Thyroid gland (tissue), 4 donors: ENCODE measurements at places on chromosomes 4 and X. TPM values are rescaled to one million over a fixed set of nuclear protein-coding genes. Genes with fewer than 3 reads are reported as not detected.

GRCh38 chr4:107619066-107619465 is 101.0 kb downstream of the PAPSS1 start:
- peaks cover 13% of the 10 kb centered on the region for H3K4me1 ChIP-seq
- H3K27me3 ChIP-seq: no peaks in the 10 kb centered on the region
- no peak overlapping the region for H3K4me3 ChIP-seq
- DNase-seq: peak; percentile 34
- H3K27ac ChIP-seq: no peak overlapping the region

DNA sequence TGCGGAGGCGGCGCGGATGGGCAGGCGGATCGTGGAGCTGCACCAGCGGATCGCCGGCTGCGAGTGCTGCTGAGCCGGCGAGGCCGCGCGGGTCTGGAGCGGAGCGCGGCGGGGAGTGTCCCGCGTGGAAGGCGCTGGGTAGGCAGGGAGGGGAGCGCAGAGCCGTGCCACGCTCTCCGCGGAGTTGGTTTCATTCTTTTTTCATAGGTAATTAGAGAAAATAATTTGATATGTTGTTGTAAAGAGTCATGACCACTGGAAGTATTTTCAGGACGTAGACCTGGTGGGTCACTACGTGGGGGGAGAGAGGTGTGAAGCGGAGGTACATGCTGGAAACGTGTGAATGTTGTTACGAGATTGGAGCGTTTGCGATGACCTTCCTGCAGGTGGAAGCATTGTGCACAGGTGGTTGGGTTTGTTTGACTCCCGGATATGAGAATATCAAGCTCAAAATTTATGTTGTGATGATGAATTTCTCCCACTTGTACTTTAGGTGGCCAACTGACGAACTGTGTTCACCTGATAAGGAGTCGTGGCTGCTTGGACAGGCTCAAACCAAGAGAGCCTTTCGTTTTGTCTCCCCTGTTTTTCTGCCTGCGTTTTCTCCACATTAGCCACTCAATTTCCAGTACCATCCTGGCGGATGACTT is 19.1 kb upstream of the S100P start:
- peaks cover 6% of the 10 kb centered on the region for H3K36me3 ChIP-seq
- H3K4me1 ChIP-seq: peaks cover 27% of the 10 kb centered on the region
- H3K27me3 ChIP-seq: no peaks in the 10 kb centered on the region
- DNase-seq: peak; percentile 32

DNA sequence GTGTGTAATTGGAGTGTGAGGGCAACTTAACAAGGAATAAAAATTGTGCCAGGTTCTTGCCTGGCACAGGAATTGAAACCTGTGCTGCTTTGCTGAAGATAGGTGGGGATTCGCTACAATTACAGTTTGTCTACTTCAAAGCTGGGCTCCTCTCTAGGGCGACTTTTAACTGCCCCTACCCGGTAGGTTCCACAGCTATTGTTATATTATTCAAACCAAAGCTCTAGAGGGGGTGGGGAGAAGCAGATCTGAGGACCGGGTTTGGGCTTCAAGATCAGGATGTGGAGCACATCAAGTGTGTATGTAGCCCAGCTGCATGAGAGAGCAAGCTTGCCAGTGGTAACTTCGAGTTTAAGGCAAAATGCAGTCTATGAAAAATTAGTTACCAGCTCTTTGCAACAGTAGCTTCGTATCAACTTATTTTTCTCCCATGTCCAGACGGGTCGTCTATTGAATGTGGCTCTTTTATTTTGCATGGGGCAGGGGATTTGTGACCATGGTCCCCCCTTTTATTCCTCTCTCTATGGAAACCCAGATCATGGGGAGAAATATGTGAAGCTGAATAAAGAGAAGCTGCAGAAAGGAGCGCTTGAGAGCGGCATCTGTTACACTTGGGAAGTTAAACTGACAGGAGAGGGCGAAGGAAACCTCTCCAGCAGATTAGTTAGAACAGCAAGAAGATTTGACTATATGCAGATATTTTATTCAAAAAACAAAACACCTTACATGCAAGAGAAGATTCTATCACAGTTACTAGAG is 3.2 kb upstream of the POU3F4 start:
- H3K4me1 ChIP-seq: no peaks in the 10 kb centered on the region
- peaks cover 25% of the 10 kb centered on the region for H3K27me3 ChIP-seq
- H3K4me3 ChIP-seq: no peak overlapping the region
- no peak overlapping the region for H3K27ac ChIP-seq
- DNase-seq: no peak
- H3K36me3 ChIP-seq: no peaks in the 10 kb centered on the region

GRCh38 chr4:155040031-155040430 is 168.4 kb upstream of the NPY2R start:
- H3K36me3 ChIP-seq: no peaks in the 10 kb centered on the region
- H3K27me3 ChIP-seq: no peaks in the 10 kb centered on the region
- DNase-seq: no peak
- no peaks in the 10 kb centered on the region for H3K4me1 ChIP-seq
- no peak overlapping the region for H3K27ac ChIP-seq
- no peak overlapping the region for H3K4me3 ChIP-seq

- no peaks in the 10 kb centered on the region for H3K36me3 ChIP-seq
- no peaks in the 10 kb centered on the region for H3K27me3 ChIP-seq
- no peak within 1 kb of the TSS for H3K27ac ChIP-seq
- no peaks in the 10 kb centered on the region for H3K4me1 ChIP-seq
- no peak for DNase-seq
- H3K4me3 ChIP-seq: no peak within 1 kb of the TSS
These were observed at the start of gene AVPR2 for GRCh38 chrX:153903991-153904957. TSS of gene AVPR2 (plus strand) at chrX:153904673. CDS start at chrX:153905146, 473 bp downstream.

DNA sequence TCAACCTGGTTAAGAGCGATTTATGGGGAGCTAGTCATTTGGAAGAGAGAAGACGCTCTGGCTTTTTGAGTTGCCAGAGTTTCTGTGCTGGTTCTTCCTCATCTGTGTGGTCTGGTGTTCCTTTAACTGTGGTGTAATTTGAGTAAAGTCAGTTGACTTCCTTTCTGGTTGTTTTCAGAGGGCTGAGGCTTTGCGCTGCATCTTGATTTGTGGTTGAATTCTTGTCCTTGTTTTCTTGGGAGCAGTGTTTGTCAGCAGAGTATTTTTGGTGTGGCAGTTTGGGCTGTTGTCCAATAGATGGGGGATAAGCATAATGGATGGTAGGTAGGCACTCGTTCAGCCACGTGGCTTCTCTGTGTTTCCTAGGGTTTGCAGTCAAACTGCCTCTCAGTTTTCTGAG is 2143.2 kb upstream of the TENM3 start:
- H3K4me3 ChIP-seq: no peak overlapping the region
- H3K36me3 ChIP-seq: no peaks in the 10 kb centered on the region
- DNase-seq: no peak
- H3K27me3 ChIP-seq: no peaks in the 10 kb centered on the region

- no peak overlapping the region for H3K4me3 ChIP-seq
- no peaks in the 10 kb centered on the region for H3K27me3 ChIP-seq
- peak; percentile 25 for DNase-seq
- no peaks in the 10 kb centered on the region for H3K36me3 ChIP-seq
- no peaks in the 10 kb centered on the region for H3K4me1 ChIP-seq
These were observed 22.0 kb upstream of the SMIM31 start for GRCh38 chr4:164731827-164732474.

DNA sequence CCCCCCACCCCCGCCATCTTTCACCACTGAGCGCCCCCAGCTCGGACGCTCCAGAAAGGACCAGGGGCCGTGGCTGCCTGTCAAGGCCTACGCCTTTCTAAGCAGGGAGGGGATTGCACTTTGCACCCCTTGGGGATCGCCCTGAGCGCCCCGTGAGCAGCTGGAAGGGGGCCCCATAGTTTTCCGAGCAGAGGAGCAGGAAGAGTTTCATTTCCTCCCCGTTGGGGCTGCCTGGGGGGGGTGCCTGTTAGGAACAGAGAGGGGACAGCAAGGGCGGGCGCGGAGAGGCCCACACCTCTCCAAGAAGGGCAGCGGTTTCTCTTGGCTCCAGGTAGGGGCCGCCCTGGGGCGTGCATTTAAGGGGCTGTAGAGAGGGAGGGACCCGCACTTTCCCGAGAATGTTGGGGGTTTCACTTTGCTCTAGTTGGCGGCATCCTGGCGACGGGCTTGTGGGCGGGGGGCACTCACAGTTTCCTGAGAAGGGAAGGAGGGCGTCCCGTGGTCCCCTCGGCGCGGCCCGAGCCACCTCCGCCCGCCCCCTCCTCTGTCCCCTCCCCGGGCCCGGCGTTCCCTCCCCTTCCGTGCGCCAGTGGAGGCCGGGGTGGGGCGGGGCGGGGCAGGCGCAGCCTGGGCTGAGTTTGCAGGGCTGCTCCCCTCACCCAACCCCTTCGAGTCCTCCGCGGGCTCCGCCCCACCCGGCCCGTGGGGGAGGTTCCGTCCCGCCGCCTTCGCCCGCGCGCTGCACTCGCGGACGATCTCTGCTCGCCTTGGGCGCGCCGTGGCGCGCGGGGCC is 82.3 kb upstream of the CD99 start:
- peaks cover 5% of the 10 kb centered on the region for H3K4me1 ChIP-seq
- peak; percentile 87 for DNase-seq
- H3K27me3 ChIP-seq: no peaks in the 10 kb centered on the region
- H3K27ac ChIP-seq: peak overlapping the region; percentile 76
- H3K36me3 ChIP-seq: no peaks in the 10 kb centered on the region

DNA sequence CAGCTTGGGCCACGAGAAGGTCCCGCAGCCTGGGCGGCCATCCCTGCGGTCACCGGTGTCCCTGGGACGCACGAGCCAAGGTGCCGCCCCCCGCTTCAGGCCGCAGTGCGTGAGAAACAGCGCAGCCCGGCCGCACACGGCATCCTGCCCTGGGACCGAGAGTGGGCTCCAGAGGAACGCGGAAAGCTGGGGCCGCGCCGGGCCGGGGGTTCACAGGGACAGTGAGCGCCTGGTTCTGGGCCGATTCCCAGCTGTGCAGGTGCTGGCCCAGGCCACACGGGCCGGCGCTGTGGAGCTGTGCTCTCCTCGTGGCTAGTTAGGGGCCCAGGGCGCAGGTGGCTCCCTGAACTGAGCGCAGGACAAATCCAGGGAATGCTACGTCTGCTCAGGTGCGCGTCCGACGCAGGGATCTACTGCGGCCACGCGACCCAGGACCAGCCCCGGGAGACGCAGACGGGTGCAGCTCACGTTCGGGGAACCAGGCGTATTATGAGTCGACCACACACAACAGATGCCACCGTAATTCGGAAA is 25.8 kb upstream of the GTPBP6 start:
- no peaks in the 10 kb centered on the region for H3K36me3 ChIP-seq
- no peaks in the 10 kb centered on the region for H3K4me1 ChIP-seq
- no peak for DNase-seq
- H3K27me3 ChIP-seq: no peaks in the 10 kb centered on the region
- no peak overlapping the region for H3K4me3 ChIP-seq
- no peak overlapping the region for H3K27ac ChIP-seq

DNA sequence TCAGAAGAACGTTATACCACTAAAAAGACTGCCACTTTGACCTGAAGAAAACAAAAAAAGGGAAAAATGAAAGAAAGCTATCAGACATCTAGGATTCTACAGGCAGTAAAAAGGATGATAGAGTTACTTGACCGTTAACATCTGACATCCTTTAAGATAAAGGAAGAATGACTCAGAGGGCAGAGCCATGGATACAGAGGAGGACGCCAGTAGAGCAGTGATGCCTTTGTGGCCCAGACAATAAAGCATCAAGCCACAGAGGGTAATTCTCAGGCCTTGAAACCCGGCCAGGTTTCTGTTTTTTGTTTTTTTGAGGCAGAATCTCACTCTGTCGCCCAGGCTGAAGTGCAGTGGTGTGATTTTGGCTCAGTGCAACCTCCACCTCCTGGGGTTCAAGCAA is 9.5 kb upstream of the BEX1 start:
- H3K4me1 ChIP-seq: no peaks in the 10 kb centered on the region
- H3K4me3 ChIP-seq: no peak overlapping the region
- no peaks in the 10 kb centered on the region for H3K36me3 ChIP-seq
- no peaks in the 10 kb centered on the region for H3K27me3 ChIP-seq
- DNase-seq: no peak

DNA sequence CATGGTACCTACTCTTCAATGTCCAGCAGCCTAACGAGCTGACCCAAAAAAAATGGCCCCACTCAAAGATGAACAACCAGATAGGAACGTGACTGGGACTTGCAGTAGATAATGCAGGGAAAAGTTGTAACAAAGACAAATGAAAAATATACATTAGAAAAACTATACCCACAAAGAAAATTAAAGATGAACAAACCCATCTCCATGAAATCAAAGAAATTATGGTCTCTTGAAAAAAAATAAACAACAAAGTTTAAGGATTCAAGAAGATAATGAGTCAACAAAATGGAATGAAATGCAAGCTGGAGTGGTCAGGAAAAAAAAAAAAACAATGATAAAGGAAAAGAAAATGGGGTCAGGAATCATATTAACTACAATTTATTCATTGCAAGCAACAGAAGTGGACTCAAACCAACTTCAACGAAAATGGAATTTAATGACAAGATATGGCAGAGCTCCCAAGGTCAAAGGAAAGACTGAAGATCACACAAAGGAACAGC is 309.8 kb upstream of the GALNT7 start:
- H3K36me3 ChIP-seq: no peaks in the 10 kb centered on the region
- no peaks in the 10 kb centered on the region for H3K4me1 ChIP-seq
- no peaks in the 10 kb centered on the region for H3K27me3 ChIP-seq
- H3K27ac ChIP-seq: no peak overlapping the region
- no peak for DNase-seq

The MAGEE2 gene
- total RNA-seq: not detected

The RPS3A gene
- total RNA-seq: 3,139 TPM

The KLHL5 gene
- total RNA-seq: 19.7 TPM

The PRMT9 gene
- 25.8 TPM for total RNA-seq

The TMEM184C gene
- total RNA-seq: 82.4 TPM

The POLN gene
- 2.8 TPM for total RNA-seq

The HERC3 gene
- total RNA-seq: 75.4 TPM

The HOPX gene
- total RNA-seq: 287 TPM

The ZNF141 gene
- total RNA-seq: 52.0 TPM

The ESX1 gene
- total RNA-seq: not detected

The DTHD1 gene
- 0.71 TPM for total RNA-seq
